ENCODE measurements at places on chromosomes 3 and 15.

DNA sequence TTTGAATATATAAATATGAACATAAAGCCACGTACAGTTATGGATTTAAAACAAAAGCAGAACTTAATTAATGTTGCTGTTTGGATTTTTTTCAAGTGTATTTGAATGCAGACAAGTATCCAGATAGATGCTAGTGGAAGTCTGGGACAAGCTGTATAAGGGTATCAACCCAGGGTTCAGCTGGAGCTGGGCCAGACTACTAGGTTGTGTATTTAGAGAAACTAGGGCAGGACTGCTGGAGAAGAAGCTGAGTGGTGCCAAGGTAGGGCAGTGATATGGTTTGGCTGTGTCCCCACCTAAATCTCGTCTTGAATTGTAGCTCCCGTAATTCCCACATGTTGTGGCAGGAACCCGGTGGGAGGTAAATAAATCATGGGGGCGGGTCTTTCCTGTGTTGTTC is 189.8 kb upstream of the CTDSPL start:
- no peak for DNase-seq

GRCh38 chr3:72334681-72335457 is 513.4 kb downstream of the SHQ1 start:
- no peak for DNase-seq

DNA sequence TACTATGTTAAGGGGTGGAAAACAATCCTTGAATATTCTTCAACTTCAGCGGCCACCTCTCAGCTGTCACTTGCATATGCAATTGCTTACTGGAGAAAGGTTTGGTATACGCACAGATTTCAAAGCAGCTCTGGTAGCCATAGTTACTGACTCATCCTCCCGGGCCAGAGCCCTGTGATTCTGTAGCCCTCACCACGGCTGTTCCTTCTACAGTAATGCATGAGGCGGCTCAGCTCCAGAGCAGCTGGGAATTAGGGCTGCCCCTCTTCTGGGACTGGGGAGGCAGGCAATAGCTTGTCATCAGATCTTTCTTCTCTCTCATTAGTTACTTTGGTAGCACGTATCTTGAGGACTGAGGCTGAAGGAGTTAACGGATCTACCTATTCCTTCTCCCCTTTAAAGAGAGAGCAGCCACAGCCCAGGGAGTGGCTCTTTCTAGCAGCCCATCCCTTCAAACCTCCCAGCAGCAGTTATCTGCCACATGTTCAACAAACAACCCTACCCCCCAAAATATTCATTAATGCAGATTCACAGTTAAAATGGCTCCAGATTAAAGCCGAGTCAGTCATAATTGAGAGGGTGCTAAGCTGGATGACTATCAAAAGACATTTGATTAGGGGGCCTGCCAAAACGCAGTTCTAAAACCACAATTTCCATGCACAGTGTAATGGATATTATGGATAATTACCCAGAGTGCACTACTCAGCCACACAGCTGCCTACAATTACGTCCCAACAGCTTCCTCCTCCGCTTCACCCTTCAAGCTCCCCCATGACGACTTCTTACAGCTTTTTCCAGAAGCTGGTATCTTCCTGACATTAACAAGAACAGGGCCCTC is 54.7 kb downstream of the ETV5 start:
- DNase-seq, result no peak

- no peak for DNase-seq
Measured at GRCh38 chr15:37061996-37062395, 38.4 kb downstream of the MEIS2 start.

DNA sequence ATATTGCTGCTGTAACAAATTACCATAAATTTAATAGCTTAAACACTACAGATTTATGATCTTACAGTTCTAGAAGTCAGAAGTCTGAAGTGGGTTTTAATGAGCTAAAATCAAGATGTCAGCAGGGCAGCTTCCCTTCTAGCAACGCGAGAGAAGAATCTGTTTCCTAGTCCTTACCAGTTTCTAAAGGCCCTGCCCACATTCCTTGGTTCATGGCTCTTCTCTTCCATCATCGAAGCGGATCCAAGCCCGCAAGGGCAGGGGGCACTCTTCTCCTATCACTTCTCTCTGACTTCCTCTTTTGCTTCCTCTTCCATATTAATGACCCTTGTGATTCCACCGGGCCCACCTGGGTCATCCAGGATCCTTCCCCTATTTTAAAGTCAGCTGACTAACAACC is 16.1 kb downstream of the MINDY4B start:
- DNase-seq, result no peak

GRCh38 chr3:55658270-55658669 is 171.2 kb upstream of the WNT5A start:
- no peak for DNase-seq

Data from T-helper 17 cell (primary cell).